ENCODE measurements at places on chromosomes 4 and X.
A peak's percentile ranks its signal among the peaks of the same experiment; 100 is the strongest.

GRCh38 chrX:139125916-139126315 lies 404.6 kb upstream of the F9 start:
- DNase-seq: no peak

DNA sequence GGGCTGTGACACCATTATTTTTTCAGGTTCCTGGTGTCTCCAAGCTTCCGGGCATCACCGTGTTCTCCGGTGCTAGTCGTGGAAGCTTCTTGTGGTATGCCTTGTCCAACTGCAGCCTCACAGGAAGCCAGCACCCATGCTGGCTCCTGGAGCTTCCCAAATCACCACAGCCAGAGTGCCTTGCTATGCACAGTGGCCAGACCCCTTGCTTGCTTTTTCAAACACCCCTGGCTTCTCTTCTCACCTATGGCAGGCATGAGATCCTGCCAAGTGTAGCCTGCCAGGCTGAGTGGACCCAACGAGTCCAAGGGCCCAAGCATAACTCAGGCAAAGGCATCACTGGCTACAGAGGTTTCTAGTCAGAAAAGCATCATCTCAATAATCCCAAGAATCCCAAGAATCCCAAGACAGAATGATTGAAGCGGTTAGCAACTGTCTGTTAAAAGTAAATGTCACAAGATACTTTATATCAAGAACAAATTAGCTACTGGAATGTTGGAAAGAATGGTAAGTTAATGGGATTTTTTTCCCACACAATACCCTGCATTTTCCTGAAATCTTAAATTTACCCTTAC lies 1522.9 kb downstream of the PCDH18 start:
- DNase-seq: no peak

GRCh38 chr4:107856901-107857300 lies 32.2 kb downstream of the SGMS2 start:
- DNase-seq: no peak

GRCh38 chr4:162075726-162076125 lies 88.1 kb downstream of the FSTL5 start:
- peak; percentile 50 for DNase-seq

- DNase-seq: peak; percentile 61
Observed at GRCh38 chr4:152850377-152850776, 70.6 kb downstream of the ARFIP1 start.

- no peak for DNase-seq
Observed at GRCh38 chr4:1050486-1051213, 39.2 kb downstream of the FGFRL1 start.

DNA sequence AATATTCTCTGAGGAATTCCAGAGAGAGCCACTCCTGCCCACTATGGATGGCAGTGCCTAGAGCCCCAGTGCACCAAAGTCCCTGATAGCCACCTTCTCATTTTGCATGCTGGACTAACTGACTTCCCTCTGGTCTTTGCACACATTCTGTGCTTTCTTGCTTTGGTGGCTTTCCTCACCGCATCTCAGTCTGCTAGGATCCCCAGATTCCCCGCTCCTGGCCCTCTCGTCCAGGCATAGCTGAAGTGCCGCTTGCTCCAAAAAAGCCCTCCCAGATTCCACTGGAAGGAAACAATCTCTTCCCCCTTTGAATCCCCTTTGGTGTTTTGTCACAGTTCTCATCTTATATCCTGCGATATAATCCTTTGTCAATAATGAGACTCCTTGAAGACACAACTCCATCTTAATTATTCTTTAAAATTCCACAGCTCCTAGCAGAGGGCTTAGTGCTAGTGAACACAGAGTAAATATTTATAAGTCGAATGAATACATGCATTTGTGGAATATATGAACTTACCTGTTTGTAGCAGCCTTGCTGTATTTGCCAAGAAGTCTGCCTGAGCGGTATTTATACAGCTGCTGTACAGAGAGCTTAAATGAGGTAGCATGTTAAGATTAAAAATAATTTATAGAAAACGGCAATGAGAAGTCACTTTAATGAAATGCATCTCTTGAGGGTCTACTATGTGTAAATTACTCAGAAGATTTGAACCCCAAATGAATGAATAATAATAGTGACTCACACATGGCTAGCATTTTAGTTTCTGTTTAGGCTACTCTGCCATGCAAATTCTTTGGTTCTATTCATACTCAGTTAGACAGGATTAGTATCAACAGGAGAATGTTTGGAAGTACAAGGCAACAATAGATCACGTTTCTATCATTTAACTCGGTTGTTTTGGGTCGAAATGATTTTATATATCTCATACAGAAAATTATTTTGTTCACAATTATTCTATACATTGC lies 421.9 kb upstream of the TENM3 start:
- peak; percentile 25 for DNase-seq

DNA sequence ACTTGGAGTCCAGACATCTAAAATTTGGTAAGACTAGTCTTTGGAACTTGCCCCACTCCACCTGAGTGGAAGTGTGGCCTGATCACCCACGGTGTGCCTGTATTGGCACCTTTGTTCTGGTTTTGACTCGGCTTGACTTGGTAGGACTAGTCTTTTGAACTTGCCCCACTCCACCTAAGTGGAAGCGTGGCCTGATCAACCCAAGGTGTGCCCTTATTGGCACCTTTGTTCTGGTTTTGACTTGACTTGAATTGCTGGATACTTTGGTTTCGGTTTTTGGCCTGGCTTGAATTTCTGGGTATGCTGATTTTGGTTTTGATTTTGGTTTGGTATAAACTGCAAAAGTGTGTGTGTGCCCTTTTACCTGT lies 44.7 kb upstream of the UGT2B7 start:
- DNase-seq: no peak

GRCh38 chr4:186936496-186937375 lies 213.1 kb upstream of the FAT1 start:
- DNase-seq: peak; percentile 24

- DNase-seq: no peak
Observed at GRCh38 chr4:78137532-78137931, 80.4 kb downstream of the FRAS1 start.

- no peak for DNase-seq
Observed at GRCh38 chr4:3477750-3478430, 14.8 kb downstream of the DOK7 start.

DNA sequence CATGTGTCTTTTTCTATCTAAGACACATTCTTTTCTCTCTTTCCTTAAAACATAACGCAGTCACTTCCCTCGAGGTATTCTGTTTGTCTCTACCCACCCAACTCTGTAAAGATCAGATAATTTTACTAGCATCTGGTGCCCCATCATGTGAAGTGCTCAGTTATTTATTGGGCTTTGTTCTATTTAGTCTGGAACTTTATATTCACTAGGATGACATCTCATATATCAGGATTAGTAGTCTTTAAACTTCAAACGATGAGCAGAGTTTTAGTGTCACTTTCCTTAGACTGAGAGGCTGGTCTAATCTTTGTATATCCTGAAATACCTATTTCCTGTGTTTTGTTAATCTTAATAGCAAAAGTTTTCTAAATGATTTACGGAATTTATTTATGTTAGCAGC lies 445.5 kb upstream of the NDST3 start:
- no peak for DNase-seq

- DNase-seq: no peak
Observed at GRCh38 chr4:127709456-127709855, 20.7 kb upstream of the SLC25A31 start.
